Stimulated activated naive B cell treated with anti-CD40 and anti-IgM and Interleukin-4, amounts not matched to agents 10 μg/mL and 1 μg/mL and 100 μg/mL, for 72 hours (primary cell): ENCODE measurements at places on chromosomes 7 and 10.

GRCh38 chr7:44117801-44118429 lies 5.4 kb downstream of the POLD2 start:
- DNase-seq = no peak

- DNase-seq = no peak
Measured at GRCh38 chr10:76995023-76995422, 642.6 kb downstream of the KCNMA1 start.

- DNase-seq = no peak
Measured at GRCh38 chr10:25978771-25979170, 44.7 kb downstream of the MYO3A start.

GRCh38 chr10:19745672-19746071 lies 70.6 kb upstream of the PLXDC2 start:
- DNase-seq = no peak

DNA sequence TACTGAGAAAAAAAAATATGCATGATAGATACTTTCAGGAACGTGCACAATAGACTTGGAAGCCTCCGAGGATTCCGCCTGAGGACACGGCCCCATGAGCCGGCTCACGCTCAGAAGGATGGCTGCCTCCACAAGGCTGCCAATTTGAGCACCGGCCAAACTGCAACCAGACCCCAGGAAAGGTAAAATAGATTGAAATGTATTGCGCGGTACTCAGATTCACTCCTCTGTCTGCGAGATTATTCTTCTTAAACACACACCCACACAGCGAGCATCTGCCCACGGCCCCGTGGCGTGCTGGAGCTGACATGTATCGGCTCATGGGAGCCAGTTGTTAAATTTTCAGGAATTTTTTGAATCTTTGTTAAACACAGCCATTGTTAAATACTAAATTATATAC lies 653.2 kb upstream of the MKI67 start:
- no peak for DNase-seq

DNA sequence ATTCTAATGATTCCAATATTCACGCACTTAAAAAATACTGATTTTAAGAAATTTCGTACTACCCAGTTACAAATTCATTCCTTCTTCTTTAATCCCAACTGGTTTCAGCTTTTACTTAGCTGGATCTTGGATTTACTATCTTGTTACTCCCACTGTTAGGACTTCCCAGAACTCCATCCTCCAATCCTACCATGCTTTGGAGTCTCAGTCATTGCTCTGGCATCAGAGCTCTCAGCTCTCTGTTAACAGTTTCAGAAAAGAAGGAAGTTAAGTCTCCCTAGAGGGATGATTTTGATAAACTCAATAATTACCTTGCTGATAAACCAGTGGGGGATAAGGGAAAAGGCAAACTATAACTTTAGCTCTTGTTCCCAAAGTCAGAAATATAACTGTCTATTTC lies 9.5 kb downstream of the PPA1 start:
- DNase-seq = no peak
